ENCODE measurements at places on chromosomes 3 and 15.
A peak's percentile ranks its signal among the peaks of the same experiment; 100 is the strongest.

- DNase-seq, result no peak
Observed at GRCh38 chr15:101391431-101391830, 96.4 kb upstream of the SNRPA1 start.

DNA sequence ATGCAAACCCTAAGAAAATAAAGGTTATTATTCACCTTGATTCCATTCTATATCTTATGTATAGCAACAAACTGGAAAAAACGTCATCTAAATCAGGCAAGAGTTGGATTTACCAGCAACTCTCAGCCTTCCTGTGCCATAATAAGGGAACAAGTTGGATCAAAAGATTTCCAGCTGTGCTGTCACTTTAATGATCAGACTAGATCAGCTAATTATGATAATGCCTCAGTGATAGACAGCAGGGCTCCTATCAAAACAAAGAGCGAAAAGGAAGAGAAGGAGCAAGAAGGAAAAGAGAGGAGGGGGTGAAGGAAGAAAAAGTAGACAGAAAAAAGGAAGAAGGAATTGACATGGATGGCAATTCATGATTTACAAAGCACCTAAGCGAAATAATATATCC lies 36.7 kb upstream of the BCL6 start:
- DNase-seq, result no peak

DNA sequence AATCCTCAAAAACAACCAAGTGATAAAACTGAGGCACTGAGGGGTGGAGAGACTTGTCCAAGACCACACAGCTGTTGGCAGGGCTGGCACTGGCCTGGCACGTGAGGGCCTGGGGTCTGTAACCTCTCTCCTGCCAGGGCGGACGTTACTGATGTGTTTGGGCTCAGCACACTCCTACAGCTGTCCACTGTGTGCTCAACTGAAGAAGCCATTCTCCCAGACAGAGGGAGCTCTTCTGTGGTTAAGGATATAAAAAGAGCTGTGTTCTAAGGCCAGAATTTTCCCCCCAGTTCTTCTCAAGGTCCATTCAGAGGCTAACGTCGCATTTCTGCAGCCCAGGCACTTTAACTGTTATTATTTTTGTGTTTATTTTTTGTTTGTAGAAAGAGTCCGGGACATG lies 429.0 kb upstream of the ATP11B start:
- no peak for DNase-seq

GRCh38 chr3:36693670-36694069 lies 70.7 kb downstream of the DCLK3 start:
- no peak for DNase-seq

DNA sequence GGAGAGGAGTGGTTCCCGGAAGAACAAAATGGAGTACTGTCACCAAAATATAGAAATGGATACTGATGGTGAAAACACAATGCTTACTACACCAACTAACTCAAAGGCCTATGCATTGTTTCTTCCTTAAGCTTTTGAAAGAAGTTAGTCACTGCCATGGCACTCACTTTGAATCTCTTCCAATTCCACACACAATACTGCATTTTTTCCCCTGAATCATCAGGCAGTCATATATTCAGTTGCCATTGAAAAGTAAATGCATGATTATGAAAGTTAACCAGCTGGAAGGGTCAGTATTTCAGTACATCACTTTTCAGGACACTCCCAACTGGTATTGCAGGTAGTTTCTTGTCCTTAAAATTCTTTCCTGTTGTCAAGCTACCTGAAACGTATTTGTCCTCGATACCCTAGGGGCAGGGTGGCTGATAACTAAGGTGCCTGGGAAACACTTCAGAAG lies 9.0 kb upstream of the LRRFIP2 start:
- DNase-seq, result no peak

- no peak for DNase-seq
Observed at GRCh38 chr15:42937143-42937542, 16.6 kb upstream of the TTBK2 start.

- no peak for DNase-seq
Observed at GRCh38 chr15:65115542-65115941, 542 bp upstream of the UBAP1L start.

DNA sequence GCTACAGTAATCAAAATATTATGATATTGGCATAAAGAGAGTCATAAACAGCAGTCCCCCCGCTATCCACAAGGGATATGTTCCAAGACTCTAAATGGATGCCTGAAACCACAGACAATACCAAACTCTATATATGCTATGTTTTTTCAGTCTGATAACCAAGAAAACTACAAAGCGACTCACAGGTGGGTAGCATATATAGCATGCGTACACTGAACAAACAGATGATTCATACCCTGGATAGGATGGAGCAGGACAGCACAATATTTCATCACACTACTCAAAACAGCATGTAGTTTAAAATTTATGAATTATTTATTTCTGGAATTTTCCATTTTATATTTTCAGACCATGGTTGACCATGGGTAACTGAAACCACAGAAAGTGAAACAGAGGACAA lies 87.0 kb upstream of the PPP2R3A start:
- no peak for DNase-seq

- DNase-seq, result no peak
Observed at GRCh38 chr15:100531204-100531603, 2.5 kb upstream of the CERS3 start.

GRCh38 chr15:100766243-100767000 lies 113.2 kb upstream of the ALDH1A3 start:
- peak; percentile 64 for DNase-seq

DNA sequence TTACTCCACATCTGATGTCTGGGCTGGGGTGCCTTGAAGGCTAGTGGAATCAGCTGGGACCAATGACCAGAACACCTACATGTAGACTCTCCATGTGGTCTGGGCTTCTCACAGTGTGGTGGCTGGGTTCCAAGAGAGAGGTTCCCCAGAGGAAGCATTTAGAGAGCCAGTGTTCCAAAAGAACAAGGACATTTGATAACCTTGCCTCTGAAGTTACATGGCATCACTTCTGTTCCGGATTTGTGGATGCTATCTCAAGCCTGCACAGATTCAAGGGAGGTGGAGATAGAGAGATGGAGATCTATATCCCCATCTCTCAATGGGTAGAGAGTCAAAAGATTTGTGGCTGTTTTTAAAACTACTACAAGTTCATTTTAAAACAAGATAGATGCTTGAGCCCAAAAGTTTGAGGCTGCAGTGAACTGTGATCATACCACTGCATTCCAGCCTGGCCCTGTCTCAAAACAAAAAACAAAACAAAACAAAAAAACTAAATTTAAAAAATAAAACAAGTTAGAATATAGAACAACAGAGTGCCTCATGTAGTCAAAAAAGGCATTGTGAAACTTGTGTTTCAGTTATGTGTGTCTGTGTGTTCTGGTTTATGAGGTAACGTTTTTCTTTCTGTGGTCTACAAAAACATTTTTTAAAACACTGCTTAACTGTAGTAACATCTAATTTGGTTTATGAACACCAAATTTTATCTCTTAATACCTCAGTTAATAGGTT lies 44.8 kb downstream of the PDE8A start:
- DNase-seq, result no peak

GRCh38 chr3:152817400-152817799 lies 17.5 kb upstream of the P2RY1 start:
- no peak for DNase-seq

GRCh38 chr3:99933971-99934750 lies 116.5 kb downstream of the CMSS1 start:
- no peak for DNase-seq

DNA sequence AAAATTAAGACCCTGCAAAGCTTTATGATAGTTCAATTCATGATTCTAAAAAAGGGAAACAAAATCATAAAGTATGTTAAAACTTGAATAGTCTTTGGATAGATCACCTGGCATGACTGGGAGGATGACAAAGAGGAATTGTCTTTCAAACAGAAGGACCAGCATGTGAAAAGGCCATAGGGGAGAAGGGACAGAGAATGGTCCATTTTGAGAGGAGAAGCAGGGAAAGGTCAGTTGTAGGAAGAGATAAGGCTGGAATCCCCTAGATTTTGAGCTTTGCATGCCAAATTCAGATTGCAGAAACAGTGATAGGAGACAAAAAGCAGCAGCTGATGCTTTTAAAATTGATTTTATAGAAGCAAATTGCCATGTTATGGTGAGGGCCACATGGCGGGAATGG lies 12.7 kb downstream of the PROS1 start:
- no peak for DNase-seq

DNA sequence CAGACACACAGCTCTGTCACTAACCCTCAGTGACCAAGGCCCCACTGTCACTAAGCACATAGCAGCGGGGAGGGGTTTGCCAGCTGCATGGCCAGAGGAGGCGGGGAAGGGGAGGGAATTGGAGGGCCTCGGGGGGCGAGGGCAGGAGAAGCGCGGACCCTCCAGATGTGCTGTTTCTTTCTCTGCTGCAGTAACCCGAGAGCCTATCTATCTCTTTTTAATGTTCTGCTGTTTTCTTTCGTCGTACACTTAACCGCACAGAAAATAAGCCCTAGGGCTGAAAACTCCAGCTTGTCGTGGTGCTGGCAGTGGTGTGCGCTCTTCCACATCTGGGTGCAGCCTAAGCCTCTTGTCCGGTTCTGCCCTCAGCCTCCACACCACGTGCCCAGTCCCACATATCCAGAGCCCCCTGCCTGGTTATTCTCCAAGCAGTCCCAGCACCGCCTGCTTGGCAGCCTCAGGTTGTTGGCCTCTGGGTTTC lies 51.1 kb downstream of the BDH1 start:
- no peak for DNase-seq

- DNase-seq, result no peak
Observed at GRCh38 chr3:52399131-52399530, 45.8 kb downstream of the SEMA3G start.

DNA sequence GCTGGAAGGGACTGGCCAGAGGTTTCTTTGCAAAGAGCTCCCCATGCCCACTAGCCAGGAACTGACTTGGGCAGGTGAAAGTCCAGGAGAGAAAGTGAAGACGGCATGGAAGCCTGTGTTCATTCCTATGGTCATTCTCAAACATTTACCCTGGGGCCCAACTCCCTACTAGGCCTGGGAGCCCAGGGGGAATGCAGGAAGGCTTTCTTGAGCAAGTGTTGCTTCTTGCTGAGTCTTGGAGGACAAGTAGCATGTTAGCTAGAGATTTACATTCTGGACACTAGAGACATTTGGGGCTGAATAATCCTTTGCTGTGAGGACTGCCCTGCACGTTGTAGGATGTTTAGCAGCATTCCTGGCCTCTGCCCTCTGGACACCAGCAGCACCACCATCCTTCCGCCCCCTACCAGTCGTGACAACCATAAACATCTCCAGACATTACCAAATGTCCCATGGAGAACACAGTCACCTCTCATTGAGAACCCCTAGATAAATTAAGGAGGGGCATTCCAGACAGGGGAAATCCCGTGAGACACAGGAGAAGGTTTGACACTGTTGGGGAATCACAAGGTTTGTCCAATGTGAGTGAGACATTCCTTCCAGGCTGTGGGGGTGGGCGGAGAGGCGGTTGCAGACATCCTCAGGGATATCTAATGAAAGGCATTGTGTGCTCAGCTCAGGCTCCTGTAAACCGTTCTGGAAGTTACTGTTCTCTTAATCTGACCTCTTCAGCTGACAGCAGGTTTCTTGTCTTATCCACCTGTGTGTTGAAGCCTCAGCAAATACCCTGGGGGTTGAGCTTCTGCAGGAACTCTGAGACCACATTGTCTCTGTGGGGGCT lies 236.2 kb downstream of the TLE3 start:
- DNase-seq, result no peak

GRCh38 chr3:119637679-119638477 lies 22.5 kb downstream of the POPDC2 start:
- no peak for DNase-seq

- DNase-seq, result peak; percentile 24
Observed at GRCh38 chr3:129619726-129620162, 13.3 kb upstream of the PLXND1 start.

DNA sequence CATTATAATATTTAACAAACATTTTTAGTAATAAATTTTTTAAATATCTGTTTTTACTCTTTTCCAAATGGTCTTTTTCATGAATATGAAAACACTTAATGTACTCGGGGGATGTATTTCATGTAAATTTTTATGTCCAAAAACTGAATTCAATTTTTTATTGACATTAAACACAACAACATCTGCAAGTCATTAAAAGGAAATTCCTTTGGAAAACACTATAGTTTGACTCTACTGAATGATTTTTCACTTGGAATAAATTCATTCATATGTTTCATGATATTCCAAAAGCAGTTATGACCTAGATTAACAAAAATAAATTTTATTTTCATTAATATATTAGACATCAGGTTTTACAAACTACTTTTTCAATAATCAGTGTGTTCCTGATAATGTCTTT lies 239.8 kb upstream of the AGTR1 start:
- DNase-seq, result no peak

GRCh38 chr3:69472093-69472492 lies 86.2 kb upstream of the FRMD4B start:
- no peak for DNase-seq

DNA sequence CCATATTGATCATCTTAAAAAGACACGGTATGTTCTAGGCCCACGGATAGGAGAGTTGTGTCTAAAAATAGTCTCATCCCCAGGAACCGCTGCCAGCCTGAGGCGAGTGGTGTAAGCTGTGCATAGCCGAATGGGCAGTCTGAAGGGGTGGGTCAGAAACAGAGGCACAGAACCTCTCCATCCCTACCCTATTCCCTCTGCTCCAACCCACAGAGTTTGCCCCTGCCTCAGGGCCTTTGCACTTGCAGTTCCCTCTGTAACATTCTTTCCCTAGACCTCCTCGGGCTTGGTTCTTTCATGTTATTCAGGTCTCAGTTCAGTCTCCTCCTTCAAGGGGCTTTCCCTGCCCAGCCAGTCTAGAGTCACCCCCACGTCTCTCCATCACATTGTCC lies 4.8 kb downstream of the SCN5A start:
- peak; percentile 6 for DNase-seq

- DNase-seq, result peak; percentile 58
Observed at GRCh38 chr3:11480663-11481298, 162.9 kb downstream of the VGLL4 start.

- DNase-seq, result no peak
Observed at GRCh38 chr15:31752065-31752762, 278.1 kb upstream of the CHRNA7 start.

DNA sequence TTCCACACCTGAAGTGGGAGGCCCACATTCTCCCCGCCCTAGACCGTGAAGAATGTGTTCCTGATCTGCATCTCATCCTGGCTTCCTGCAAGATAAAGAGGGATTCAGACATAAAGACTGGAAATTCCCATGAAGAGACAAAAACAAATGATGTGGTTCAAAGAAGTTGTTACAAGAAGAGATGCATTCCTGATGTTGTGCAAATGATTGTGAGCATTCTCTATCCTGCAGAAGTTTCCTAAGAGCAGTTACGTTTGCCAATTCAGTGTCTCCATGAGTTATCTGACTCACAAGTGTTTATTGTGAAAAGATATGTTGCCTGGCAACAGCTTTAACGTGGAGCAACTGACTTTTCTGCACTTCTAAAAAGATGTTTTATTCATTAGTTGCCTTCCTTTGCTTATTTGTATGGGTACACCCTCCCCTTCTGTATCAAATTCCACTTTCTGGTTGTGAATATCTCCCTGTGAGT lies 107.8 kb downstream of the ZIC4 start:
- peak; percentile 21 for DNase-seq

GRCh38 chr3:162138509-162138908 lies 641.9 kb downstream of the OTOL1 start:
- no peak for DNase-seq

- no peak for DNase-seq
Observed at GRCh38 chr15:78914027-78914764, 30.6 kb downstream of the CTSH start.

Measured in femur (tissue), 1 donor.